ENCODE measurements at places on chromosomes 3 and 15.

DNA sequence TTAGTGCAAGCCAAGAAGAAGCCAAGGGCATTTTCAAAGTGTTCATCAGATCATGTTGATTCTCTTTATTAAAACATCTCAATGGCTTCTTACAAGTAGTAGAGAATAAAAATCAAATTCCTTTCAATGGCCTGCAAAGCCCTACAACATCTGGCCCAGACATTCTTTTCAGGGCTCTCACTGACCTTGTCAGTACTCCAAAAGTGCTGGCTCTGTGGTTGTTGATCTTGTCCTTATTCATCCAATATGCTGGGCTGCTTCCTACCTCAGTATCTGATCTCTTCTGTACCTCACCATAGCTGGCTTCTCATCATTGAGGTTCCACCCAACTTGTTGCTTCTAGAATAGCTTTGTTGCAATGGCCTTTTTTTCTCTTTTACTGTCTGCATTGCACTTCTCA lies 74.0 kb upstream of the SAMMSON start:
- no peak for DNase-seq

- no peak for DNase-seq
Observed at GRCh38 chr15:80984856-80985255, 4.8 kb downstream of the MESD start.

- DNase-seq, result no peak
Observed at GRCh38 chr3:99163314-99163713, 261.8 kb upstream of the DCBLD2 start.

DNA sequence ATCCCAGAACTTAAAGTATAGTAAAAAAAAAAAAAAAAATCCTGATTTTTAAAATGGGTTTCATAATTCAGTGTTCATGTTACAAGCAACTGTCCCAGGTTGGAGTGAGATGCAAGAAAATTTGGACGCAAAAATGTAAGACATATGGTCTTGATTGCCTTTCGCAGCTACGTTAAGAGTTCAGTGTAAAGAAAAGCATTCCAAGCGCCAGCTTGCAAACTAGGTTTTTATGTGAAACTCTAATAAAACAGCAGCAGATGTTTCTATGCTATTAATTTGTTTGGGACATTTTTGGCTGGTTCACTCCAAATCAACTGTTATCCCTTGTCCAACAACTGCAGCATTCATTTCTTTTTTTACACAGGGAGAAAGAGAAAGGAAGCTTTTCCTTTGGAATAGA lies 957.8 kb downstream of the ROBO1 start:
- no peak for DNase-seq

DNA sequence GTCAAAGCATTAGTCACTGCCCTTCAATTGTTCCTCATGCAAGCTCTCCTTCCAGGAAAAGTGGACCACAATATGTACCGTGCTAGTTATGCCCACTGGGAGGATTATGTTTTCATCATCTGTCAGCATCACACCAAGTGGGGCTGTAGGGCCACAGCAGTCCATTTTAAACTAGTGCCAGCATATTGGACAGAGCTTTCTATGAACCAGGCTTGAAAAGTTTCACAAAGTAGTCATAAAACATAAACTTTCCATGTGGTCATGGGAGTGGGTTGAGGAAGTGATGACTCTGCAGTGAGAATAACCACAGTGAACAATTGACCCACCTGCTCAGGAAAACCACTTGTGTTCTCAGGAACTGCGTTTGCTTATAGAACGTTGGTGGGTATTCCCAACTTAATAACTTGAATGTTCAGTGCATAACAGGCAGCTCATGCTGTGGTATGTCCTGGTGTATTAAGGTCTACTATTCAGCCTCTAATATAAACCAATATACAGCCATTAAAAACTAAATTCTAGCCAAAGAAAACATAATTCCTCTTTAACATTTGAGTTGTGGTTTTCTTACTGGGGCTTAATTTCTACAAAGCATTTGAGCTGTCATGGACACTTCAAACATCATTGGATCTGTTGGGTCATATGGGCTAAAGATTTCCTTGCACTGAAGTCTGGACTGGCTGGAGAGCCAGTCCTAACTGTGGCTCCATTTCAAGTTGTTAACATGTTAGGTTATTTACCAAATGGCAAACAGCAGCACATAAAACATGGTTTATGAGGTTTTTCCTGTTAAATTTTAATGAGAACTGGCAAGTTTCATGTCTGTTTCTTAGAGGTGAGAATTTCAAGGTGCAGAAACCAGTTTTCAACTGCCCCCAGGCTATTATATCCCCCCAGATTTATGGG lies 274.1 kb downstream of the OTOL1 start:
- DNase-seq, result no peak

DNA sequence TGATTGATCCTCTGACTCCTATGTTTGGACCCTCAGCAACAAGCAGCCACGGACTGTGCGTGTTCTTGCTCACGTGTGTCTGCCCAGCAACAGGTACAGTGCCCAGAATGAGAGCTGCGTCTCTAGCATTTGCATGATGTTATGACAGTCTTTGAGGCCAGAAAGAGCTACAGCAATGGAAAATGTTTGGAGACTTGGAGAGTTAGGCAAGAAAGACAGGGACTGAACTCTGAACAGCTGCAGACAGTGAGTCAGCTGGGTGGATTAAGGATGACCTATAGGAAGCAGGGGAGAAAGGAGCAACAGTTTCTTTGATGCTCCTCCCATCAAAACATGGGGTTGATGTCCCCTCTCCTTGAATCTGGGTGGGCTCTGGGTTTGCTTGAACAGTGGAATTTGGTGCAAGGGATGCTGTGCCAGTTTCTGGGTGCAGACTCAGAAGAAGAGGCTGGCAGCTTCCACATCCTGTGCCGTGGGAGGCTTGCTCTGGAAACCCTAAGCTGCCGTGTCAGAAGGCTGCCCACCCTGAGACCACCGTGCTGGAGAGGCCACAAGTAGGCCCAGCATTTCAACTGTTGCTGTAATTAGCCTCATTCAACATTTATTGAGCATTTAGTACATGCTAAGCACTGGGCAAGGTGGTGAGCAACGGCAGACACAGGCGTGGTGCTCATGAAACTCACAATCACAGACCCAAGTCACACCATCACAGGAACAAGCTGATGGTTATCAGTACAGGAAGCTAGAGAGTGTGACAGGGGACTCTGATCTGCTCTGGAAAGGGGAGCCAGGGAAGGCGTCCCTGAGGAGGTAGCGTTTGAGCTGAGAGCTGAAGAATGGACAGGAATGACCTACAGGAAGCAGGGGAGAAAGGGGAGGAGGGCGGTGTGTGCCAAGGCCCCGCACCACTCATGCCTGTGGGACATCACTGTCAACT lies 21.7 kb downstream of the CCR9 start:
- DNase-seq, result no peak

- DNase-seq, result no peak
Observed at GRCh38 chr15:81071120-81071519, 63.0 kb upstream of the CFAP161 start.

DNA sequence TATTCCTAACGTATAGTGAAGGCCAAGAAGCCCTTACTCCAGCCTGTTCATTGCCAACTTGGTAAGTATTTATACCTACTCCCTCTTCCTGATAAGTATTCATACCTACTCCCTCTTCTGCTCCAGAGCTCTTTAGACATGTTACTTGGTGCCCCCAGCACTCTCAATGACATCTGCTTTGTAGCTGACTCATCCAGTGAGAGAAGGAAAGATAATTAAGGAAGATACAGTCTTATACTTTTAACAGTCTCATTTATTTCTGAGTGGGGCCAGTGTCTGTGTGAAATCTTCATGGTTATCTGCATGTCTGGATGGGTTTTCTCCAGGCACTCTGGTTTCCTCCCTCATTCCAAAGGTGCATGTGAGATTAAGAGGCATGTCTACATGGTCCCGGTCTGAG lies 698.7 kb downstream of the FHIT start:
- no peak for DNase-seq

GRCh38 chr3:126126286-126126685 lies 42.4 kb upstream of the SLC41A3 start:
- DNase-seq, result no peak

- no peak for DNase-seq
Observed at GRCh38 chr15:73046073-73046472, 6.2 kb upstream of the NEO1 start.

Measured in stimulated activated CD8-positive, alpha-beta memory T cell treated with anti-CD3 and anti-CD28 coated beads, Interleukin-15, amount 100 ng/mL, for 48 hours (primary cell).